NCI-H1930 (cell line): ENCODE measurements at places on chromosomes 6 and 20.
A peak's percentile ranks its signal among the peaks of the same experiment; 100 is the strongest.

GRCh38 chr6:48959251-48960060 is 503.6 kb downstream of the MMUT start:
- DNase-seq: no peak

- no peak for DNase-seq
Observed at GRCh38 chr20:44629542-44629941, 22.0 kb downstream of the ADA start.

DNA sequence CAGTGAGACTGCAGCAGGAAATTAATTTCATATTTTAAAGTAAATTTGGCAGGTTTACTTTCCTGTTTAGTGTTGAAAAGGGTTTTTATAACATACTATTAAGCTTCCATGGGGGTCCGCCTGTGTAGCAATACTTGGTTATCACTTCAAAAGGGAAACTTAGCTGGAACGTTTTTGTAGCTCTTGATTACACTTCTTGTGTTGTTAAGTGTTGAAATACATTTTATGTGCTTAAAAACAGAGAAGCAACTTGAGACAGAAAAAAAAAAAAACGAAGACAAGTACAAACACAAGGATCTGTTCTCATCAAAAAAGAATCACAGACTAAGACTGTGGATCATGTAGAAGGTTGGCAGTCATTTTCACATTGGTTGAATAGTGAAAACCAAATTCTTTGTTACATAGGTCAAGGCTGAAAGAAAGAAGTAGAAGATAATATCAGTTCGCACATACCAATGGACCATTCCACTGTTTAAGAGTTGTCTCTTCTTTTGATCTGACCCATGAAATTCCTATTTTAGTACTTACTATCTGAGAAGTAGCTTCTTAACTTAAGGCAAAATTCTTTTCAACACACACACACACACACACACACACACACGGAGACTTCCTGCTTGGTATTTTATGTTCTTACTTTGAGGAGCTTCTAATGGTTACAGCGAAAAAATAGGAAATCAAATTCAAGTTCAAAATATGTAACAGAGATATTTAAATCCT is 113.9 kb upstream of the SLC35B3 start:
- no peak for DNase-seq

DNA sequence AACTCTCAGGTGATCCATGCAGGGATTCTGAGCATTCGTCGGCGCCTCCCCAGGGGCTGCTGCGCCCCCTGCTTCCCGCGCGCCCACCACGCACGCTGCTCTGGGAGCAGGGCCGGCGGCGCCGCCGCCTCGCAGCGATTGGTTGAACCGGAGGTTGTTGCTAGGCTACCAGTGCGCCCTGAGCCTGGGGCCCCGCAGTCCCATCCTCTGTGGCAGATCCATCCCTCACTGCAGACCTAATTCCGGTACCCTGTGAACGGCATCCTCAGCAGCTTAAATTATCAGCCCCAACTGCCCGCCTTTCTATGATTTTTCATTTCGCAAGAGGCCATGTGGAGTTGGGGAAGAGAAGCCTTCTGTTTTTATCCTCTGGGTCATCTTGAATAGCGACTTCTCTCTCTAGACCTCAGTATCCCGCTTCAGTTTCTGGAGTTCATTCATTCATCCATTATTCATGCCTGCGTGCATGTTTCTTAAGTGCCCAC is 15.4 kb downstream of the PNPLA1 start:
- peak; percentile 44 for DNase-seq

GRCh38 chr6:43228951-43229802 is at the start of gene DNPH1:
TSS of gene DNPH1 (minus strand) at chr6:43229481. CDS start at chr6:43229456, 25 bp downstream.
- peak; percentile 85 for DNase-seq

GRCh38 chr6:169248521-169248971 is 5.1 kb downstream of the THBS2 start:
- no peak for DNase-seq
